Activated naive CD4-positive, alpha-beta T cell treated with anti-CD3 and anti-CD28 coated beads, Interleukin-2, amount 50 U/mL, for 16 hours (primary cell): ENCODE measurements at places on chromosomes 13 and 19.
A peak's percentile ranks its signal among the peaks of the same experiment; 100 is the strongest.

- no peak for DNase-seq
These were observed 63.7 kb downstream of the CRYL1 start for GRCh38 chr13:20461860-20462532.

DNA sequence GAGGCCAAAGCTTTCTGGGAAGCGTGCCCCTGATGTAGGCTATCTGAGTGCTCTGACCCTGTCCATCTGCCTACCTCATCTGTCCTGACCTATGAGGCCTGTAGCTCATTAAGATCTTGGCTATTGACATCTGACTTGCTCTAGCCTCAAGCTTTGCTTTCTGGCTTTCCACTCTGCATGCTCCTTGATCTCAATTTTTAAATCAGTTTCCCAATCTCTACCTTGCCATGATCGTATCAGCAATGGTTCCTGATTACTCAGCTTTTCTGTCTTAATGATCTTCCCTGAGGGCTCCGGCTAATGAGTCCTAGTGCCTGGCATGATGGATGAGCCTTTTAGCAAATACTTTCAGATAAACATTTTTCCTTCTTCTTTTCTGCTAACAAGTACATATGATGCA lies 262.0 kb downstream of the NDFIP2 start:
- no peak for DNase-seq

DNA sequence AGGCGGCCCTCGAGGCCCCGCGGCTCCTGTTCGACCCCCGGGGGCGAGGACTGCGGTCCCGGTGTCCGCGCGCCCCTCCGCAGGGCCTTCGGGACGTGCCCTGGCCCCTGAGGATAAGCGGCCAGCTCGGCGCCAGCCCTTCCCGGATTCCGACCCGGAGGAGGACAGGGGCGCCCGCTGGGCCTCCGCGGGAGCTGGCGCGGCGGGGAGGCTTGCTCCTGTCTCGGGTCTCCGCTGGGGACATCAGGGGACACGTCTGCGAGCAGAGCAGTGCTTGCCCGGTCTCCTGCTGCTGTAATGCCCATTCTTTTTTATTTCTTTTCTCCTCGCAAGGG lies 829 bp downstream of the B3GLCT start:
- peak; percentile 46 for DNase-seq

DNA sequence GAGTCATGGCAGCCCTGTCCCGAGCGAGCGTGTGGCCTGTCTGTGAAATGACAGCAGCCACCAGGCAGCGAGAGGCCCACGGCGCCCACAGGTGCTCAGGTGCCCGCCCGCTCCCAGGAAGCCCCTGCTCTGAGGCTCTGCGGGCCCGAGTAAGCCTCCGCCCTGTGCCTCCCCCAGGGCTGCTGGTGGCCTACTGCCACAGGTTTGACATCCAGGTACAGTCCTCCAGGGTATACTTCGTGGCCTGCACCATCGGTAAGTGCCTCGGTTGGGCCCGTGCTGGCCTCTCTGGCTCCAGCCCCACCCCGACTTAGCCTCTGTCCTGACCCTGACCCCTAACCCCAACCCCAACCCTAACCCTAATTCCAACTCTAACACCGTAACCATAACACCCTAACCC lies 15.0 kb upstream of the TMPRSS9 start:
- DNase-seq = peak; percentile 7

DNA sequence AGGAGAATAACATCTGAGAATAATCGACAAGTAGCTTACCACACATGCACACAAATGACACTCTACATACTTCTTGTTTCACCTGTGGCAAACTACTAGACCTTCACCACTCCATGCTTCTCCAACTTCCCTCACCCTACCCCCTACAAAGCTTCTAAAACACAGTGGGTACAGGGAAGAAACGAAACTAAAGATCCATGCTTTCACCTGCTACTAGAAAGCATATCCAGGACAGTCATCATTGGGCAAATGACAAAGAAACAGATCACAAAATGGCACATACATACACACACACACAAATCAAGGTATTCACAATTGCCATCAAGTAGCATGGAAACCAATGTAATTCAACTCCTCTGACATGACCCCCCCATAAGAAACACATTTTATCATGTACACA lies 10.6 kb downstream of the BRD4 start:
- no peak for DNase-seq

- DNase-seq = no peak
These were observed 4.1 kb upstream of the CIRBP start for GRCh38 chr19:1264801-1265614.

GRCh38 chr19:52099497-52100138 lies 4.1 kb upstream of the ZNF841 start:
- no peak for DNase-seq

DNA sequence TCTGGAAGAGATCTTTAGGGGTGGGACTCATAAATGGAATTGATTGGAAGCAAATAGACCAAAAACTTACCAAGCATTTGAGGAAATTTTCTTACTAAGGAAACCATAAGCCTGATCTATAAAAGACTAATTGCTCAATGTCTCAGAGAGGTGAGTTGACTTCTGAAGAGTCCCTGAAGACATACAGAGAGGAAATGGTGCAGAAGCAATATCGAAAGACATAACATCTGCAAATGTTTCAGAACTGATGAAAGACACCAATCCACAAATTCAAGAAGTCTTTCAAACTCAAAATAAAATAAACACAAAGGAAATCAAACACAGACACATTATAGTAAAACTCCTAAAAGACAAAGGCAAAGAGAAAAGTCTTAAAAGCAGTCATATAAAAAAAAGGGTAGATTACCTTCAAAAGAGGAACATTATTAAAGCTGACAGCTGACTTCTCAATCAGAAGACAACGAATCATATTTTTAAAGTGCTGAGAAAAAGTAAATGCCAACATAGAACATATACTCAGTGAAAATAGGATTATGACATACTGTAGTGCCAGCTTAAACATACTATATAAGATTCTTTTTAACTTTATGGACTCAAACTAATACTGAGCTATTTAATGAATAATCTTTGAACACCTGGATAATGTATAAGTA lies 45.4 kb upstream of the CALM3 start:
- DNase-seq = no peak

DNA sequence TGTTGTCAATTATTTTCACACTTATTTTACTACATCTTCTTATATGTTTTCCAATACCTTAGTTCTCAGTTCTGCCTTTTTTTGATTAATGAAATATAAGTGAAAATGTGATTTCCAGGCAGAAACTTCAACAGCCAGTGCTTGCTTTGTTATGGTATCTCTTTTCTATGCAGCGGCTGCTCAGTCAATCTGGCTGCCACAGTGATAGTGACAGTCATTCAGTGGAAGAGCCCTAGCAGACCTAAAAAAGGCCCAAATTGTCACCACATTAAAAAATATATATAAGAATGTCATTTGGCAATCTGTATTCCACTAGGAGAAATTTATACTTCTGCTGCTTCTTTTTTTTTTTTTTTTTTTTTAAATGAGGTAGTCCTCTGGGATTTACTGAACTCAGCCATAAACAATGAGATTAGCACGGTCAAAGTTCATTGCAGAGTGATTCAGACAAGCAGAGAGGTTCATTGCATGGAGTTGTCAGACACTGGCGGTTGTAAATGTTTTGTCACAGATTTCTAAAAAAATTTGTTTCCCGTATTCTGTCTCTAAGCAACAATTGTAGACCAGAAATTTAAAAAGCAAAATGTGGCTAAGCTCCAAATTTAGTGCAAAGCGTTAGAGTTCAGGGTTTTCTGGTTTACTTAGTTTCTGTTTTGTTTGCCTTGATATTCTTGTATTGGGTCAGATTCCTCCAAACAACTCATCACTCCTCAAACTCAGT lies 94.7 kb upstream of the PRR20A start:
- no peak for DNase-seq

- DNase-seq = no peak
These were observed 10.3 kb downstream of the ZNF787 start for GRCh38 chr19:56110515-56111448.

- DNase-seq = no peak
These were observed 6.1 kb downstream of the ATP13A1 start for GRCh38 chr19:19657397-19657783.

DNA sequence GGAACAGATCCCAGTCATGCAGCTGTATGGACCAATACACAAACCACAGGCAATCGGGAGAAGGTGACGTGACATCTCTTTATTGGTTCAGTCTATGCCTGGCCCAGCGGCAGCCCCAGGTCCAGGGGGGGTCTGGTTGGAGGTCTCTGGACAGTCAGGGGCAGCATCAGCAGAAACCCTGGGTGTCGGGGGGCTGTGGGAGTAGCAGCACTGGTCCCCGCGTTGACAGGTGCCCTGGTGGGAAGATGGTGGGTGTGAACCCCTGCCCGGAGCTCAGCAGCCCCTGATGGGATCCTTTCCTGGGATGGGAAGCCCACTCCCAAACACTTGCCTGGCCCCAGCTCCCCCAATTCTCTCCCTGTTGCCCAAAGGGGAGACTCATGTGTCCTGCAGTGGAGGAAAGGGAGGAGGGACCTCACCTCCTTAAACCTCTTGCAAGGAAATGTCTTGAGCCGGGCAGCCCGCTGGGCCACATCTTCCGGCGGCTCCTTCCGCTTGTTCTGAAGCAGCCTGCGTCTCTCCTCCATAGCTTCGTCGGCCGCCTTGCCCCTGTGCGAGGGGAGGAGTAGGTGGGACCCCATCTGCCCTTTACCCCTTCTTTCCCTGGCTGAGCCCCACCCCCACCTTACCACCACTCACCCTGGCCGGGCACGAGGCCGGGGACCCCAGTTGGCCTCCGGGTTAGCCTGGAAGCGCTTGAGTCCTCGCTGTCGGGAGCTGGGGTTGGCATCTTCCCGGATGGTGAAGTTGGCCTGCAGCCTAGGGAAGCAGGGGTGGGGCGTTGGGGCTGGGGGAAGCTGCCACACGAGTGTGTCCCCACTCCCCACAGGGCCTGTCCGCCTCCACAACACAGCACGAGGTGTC lies 2.4 kb upstream of the LYL1 start:
- no peak for DNase-seq

DNA sequence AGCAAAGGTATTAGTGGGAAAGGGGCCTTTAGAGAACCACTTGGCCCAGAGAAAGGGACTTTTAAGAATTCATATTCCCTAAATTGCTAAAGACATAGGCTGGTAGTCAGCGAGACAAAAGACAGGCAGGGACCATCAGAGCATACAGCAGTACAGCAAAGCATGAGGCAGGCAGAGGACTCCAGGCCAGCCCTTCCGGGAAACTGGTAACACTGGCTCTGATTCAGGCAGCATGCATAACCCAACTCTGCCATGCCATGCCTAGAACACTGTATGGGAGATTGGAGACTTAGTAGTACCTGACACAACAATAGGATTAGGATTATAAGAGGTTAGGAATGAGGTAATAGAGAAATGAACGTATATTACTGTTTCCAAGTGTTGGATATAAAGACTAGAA lies 34.9 kb downstream of the CAB39L start:
- DNase-seq = no peak

DNA sequence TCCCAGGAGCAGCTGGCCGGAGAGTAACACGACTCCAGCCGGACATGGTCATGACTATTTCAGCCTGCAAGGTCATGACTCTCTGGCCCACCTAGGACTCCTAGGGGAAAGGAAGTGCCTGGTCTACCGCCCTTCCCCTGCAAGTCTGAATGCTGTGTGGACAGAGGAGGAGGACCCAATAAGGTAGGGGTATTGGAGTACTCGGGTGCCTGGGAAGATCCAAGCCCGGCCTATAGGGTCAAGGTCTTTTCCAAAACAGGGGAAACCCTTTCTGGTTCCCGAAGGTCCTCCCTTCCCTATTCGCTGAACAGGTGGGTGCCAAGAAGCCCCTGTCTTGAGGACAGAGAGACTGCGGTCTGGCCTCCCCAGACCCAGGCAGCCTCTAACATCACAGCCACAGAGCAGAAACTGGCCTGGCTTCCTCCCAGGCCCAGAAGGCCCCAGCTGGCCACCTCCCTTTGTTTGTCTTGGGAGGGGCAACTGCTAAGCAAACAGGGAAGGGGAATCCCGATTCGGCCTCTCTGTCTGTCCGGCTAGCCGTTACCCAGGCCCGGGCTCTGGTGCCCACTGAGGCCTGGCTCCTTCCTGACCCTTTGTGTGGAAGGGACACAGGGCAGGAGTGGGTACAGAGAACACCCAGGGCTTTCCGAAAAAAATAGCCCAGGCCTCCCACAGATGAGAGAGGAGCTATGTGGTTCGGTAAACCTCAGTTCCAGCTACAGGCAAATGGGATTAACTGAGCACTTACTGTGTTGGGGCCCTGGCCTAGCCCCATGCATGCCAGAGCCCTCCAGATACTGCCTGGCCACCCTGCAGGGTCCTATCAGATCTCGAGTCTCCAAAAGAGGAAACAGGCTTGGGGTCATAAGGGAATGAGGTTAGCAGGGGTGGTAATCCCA lies 5.2 kb upstream of the GRAMD1A start:
- no peak for DNase-seq

DNA sequence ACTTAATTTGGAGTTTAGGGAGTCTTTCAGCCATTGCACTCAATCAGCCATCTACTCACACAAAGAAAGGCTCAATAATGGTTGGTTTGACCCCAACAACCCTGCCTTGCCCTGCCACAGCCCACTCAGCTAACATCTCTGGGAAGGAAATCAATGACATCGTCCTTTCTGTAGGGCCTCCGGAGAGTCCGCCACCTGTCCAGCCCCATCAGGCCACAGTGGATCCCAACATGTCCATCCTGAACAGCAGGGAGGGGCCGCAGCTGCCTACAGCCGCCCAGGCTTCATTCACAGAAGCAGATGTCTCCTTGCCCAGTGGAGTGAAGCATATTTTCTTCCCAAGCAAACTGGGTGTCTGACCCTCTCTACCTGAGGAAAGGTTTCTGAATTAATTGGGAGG lies 4.2 kb upstream of the CDX2 start:
- DNase-seq = no peak

GRCh38 chr13:89610331-89610730 lies 1737.2 kb upstream of the MIR17HG start:
- DNase-seq = no peak

DNA sequence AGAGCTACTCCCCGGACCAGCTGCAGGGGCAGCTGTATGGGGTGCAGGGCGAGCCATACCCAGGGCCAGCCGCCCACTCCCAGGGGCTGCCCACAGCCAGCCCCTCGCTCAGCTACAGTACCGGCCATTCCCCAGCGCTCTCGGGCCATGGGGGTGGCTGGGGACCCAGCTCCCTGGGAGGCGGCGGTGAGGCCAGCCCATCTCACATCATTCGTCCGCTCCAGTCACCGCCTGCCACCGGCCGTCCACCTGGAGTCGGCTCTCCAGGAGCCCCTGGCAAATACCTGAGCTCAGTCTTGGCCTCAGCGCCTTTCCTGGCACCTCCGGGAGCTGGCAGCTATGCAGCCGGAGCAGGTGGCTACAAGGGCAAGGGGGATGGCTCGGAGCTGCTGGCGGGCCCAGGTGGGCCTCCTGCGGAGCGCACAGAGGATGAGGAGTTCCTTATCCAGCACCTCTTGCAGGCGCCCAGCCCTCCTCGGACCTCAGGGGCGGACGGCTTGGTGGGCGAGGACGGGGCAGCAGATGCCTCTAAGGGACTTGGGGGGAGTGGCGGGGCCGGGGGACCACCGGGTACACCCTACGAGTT lies 4.9 kb downstream of the PRR12 start:
- DNase-seq = no peak

DNA sequence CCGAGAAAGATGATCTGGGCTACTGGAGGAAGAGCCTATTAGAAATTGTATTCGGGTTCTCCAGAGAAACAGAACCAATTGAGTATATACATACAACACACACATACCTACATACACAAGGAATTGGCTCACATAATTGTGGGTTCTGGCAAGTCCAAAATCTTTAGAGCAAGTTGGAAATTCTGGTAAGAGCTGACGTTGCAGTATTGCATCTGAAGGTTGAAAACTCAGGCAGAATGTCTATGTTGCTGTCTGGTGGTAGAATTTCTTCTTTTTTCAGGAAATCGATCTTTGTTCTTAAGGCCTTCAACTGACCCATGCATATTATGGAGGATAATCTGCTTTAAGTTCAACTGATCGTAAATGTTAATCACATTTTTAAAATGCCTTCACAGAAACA lies 15.5 kb upstream of the OLFM4 start:
- no peak for DNase-seq

GRCh38 chr19:4849019-4849418 lies 17.5 kb upstream of the TICAM1 start:
- DNase-seq = no peak
